ENCODE measurements at places on chromosomes 5 and 9.

GRCh38 chr5:27590503-27590902 is 552.1 kb upstream of the CDH9 start:
- no peak for DNase-seq

- no peak for DNase-seq
Measured at GRCh38 chr9:107665057-107665456, 175.5 kb upstream of the KLF4 start.

DNA sequence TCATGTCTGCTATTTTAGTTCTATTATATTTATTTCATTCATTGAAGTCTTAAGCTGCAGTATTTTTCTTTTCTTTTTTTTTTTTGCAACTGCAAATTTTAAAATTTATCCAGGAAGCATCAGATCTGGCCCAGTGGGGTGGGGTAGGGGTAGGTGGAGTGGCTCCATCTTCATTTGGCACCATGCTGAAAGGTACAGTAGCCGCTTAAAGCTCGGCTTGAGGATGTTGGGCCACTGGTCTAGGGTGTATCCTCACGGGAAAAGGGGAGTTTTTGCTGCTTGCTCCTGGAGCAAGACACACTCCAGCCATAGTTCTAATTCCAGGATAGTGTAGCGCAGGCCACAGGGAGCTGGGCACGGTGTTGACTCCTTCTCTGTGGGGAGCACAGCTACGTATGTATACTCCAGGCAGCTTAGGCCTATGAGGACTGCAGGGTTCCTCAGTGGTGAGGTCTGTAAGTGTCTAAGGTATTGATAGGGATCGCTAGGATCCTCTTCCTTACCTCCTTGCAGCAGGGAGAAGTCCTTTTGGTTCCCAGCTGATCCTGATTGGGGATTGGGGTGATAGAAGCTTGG is 22.7 kb downstream of the RCL1 start:
- no peak for DNase-seq

- no peak for DNase-seq
Measured at GRCh38 chr5:116763987-116764866, 189.6 kb upstream of the SEMA6A start.

GRCh38 chr5:104965006-104965405 is 1402.4 kb upstream of the NUDT12 start:
- no peak for DNase-seq

DNA sequence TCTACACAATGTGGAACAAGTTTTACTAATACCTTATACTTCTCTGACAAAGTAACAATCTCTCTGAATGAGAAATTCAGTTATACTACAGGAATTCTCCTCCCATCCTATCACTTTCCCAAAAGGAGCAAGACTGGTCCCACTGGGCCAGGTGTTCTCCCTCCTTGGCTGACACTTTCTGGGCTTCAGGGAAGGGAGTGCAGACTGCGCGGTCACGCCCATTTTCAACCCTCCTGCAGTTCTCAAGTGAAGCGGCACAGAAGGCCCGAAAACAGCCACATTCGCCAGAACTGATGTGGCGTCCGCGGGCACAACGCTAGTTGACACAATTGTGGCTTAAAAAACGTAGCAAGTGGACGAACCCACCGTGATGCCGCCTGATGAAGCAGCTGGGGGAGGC is 603 bp downstream of the SAXO1 start:
- DNase-seq, result peak; percentile 34

DNA sequence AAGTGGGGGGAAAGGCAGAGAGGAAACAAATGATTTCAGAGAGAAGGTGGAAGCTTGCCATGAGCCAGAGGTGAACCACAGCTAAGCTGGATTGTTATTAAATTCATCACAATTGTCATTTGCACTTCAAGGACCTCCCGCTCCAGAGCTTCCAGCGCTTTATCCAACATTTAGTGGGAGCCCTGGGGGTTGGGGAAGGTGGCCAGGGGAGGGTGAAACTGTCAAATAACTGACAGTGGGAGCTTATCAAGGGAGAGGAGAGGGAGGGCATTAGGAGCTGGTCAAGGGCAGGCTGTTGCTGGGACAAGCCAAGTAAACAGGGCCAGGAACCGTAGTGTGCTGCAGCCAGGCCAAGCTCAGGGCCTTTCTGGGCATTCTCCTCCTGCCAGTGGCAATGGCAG is 71.5 kb downstream of the SIL1 start:
- DNase-seq, result no peak

DNA sequence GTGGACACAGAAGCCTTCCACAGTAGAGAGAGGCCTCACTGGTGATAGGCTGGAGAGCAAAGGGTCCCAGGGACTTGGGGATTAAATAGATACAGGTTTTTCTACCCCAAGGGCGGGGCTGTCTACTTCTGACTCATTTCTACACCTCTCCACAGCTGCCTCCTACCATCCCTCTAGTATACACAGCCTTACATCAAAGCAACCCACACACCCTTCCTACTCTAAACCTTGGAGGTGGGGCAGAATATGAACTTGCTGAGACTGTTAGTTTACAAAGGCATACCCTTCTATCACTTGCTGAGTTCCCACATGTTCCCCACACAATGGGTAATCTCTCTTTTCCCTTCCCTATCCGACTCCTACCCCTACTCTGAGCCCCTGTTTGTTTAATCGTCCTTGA is 19.9 kb upstream of the PCA3 start:
- DNase-seq, result no peak

Data from NCI-H524 (cell line).